ENCODE measurements at places on chromosomes 5 and 9.

GRCh38 chr9:131950487-131950886 lies 129.2 kb downstream of the MED27 start:
- no peak for DNase-seq
- no peaks in the 10 kb centered on the region for H3K27me3 ChIP-seq
- H3K4me3 ChIP-seq = no peak overlapping the region
- H3K36me3 ChIP-seq = no peaks in the 10 kb centered on the region
- H3K4me1 ChIP-seq = no peaks in the 10 kb centered on the region

GRCh38 chr5:167835146-167835545 lies 456.3 kb upstream of the WWC1 start:
- no peak overlapping the region for H3K4me3 ChIP-seq
- H3K27me3 ChIP-seq = no peaks in the 10 kb centered on the region
- no peaks in the 10 kb centered on the region for H3K36me3 ChIP-seq
- H3K27ac ChIP-seq = no peak overlapping the region

DNA sequence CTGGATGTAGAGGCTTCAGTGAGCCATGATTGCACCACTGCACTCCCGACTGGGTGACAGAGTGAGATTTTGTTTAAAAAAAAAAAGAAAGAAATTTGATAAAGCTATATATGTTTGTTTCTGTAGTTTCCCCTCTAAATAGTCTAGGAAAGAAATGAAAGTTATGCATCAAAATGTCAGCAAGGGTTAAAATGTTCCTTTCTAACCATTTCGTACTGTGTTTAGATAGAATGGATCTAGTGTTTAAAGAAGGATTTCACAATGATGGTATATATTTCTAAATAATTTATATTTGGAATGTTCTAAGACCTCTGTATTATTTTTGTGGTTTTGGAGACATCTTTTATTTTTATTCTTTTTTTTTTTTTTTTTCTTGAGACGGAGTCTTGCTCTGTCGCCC lies 22.7 kb downstream of the TEK start:
- H3K4me1 ChIP-seq = no peaks in the 10 kb centered on the region
- no peaks in the 10 kb centered on the region for H3K36me3 ChIP-seq
- H3K4me3 ChIP-seq = no peak overlapping the region
- H3K27ac ChIP-seq = no peak overlapping the region
- H3K27me3 ChIP-seq = no peaks in the 10 kb centered on the region
- DNase-seq = no peak

DNA sequence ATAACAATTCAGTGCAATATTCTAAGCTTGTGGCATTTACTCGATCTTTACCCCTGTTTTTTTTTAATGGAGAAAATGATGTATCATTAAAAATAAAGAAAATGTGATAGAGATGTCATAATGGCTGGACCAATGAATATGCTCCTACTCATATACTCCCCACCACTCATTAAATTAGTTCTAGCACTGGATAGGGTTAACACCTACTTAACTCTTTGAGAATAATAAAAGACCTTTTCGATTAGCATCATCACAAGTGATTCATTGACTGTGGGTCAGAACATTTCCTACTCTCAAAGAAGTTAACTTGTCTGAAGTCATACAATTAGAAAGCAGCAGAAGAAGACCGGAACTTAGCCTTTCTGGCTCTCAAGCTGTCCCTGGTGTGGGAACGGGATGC lies 31.6 kb upstream of the RANBP6 start:
- H3K27me3 ChIP-seq = peaks cover 6% of the 10 kb centered on the region
- no peak overlapping the region for H3K4me3 ChIP-seq
- H3K27ac ChIP-seq = no peak overlapping the region
- no peak for DNase-seq
- H3K4me1 ChIP-seq = peaks cover 17% of the 10 kb centered on the region
- no peaks in the 10 kb centered on the region for H3K36me3 ChIP-seq

DNA sequence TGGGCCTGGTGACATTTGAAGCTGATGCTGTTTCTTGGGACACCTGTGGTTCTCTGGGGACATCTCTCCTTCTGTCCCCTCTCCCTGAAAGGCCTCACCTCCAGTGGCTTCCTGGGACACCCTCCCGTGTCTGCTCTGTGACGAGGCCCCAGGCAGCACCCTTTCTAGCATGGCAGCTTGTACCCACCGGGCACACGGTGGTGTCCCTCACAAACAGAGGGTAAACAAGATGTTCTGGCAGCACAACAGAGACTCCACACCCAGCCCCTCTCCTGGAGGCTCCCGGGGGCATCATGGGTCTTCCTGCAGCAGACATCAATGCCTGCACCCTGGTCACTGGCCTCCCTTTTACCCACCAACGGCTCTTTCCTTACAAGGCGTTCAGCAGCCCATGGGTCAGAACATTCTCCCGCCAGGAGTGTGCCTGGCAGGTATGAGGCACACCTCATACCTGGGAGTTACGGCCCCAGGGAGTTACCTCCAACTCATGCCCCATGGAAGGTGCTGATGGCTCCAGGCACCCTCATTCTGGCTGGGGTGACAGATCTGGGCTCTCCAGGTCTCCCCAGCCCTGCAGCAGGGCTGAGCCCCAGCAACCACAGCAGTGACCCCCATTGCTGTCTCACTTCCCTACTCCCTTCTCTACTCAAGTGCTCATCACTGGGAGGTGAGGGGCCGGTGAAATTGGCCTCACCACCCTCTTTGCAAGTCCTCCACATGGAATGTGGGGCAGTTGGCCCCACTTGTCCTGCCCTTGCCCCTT lies 51.1 kb downstream of the BARX1 start:
- DNase-seq = no peak
- H3K4me3 ChIP-seq = no peak overlapping the region
- no peaks in the 10 kb centered on the region for H3K36me3 ChIP-seq
- H3K27ac ChIP-seq = no peak overlapping the region
- no peaks in the 10 kb centered on the region for H3K27me3 ChIP-seq

DNA sequence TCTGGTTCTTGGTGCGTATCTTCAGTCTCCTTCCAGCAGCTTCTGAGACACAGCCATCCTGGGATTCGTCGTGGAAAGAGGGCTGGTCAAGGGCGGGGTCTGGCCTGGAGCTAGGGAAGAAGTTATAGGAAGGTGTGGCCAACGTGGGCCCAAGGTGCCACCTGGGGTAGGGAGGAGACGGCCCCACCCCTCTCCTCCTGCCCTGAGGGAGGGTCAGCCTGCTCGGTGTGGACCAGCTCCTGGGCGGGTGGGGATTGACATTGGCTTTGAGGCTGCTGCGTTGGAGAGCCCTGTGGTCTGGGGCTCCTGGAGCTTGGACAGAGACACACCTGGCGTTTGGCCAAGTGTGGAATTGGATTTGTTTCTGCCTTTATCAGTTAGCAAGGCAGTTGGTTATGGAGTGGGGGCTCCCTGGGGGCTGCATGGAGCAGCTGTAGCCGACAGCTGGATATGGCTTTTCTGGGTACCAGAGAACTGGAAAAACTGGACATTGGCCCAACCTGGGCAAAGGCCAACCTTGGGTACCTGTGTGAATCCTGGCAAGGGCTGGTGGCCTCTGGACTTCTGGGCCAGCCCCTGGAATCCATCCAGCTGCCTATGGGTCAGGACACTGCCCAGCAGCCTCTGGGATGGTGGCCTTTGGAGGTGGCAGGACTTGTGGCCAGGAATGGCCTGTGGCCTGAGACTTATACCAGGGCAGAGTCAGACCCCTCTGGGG lies 75.7 kb upstream of the PPP1R26 start:
- H3K4me1 ChIP-seq = no peaks in the 10 kb centered on the region
- H3K36me3 ChIP-seq = no peaks in the 10 kb centered on the region
- no peak for DNase-seq
- peaks cover 3% of the 10 kb centered on the region for H3K27me3 ChIP-seq

DNA sequence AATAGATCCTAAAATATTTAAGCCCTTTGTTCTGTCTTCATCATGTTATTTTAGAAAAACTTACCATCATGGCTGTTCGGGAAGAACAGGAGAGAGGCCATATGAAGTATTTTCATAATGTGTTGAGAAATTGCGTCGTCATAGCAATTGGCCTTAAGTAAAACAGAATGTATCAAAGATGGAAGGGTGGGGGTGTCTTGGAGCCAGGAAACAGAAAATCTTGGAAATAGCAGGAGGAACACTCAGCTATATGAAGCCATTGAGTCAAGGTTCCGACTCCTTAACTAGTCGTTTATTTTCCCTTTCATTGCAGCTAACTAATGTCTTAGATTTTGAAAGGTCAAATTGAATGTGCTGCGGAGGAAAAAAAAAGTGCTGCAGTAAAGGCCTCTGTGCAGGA lies 1.3 kb downstream of the SPTAN1 start:
- no peak overlapping the region for H3K27ac ChIP-seq
- H3K36me3 ChIP-seq = no peaks in the 10 kb centered on the region
- peaks cover 41% of the 10 kb centered on the region for H3K4me1 ChIP-seq
- H3K27me3 ChIP-seq = no peaks in the 10 kb centered on the region
- DNase-seq = no peak

GRCh38 chr9:19230355-19231125 lies at the start of gene DENND4C:
TSS of gene DENND4C (plus strand) at chr9:19230693. CDS start at chr9:19276175, 45,482 bp downstream.
- DNase-seq = peak; percentile 87
- H3K27me3 ChIP-seq = no peaks in the 10 kb centered on the region
- peak within 1 kb of the TSS; percentile 72 for H3K27ac ChIP-seq

GRCh38 chr9:91427873-91428272 lies 4.2 kb upstream of the NFIL3 start:
- no peak overlapping the region for H3K4me3 ChIP-seq
- H3K36me3 ChIP-seq = no peaks in the 10 kb centered on the region

- no peaks in the 10 kb centered on the region for H3K27me3 ChIP-seq
- H3K4me3 ChIP-seq = no peak overlapping the region
- no peaks in the 10 kb centered on the region for H3K36me3 ChIP-seq
- H3K27ac ChIP-seq = no peak overlapping the region
Measured at GRCh38 chr5:23994581-23995370, 487.4 kb downstream of the PRDM9 start.

DNA sequence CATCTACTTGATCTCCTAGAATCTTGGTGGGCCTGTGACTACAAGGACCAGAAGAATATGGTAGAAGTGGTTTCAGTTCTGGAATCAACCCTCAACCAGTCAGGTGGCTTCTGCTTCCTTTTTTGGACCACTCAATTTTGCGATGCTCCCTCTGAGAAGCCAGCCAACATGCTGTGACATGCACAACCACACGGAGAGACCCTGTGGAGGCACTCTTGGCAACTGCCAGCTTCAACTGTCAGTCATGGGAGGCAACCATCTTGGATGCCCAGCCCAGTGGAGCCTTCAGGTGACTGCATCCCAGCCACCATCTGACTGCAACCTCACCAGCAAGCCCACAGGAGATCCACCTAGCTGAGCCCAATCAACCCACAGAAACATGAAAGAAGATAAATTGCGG lies 137.3 kb downstream of the FAM114A2 start:
- no peaks in the 10 kb centered on the region for H3K27me3 ChIP-seq
- H3K36me3 ChIP-seq = no peaks in the 10 kb centered on the region
- no peak for DNase-seq
- no peak overlapping the region for H3K27ac ChIP-seq

DNA sequence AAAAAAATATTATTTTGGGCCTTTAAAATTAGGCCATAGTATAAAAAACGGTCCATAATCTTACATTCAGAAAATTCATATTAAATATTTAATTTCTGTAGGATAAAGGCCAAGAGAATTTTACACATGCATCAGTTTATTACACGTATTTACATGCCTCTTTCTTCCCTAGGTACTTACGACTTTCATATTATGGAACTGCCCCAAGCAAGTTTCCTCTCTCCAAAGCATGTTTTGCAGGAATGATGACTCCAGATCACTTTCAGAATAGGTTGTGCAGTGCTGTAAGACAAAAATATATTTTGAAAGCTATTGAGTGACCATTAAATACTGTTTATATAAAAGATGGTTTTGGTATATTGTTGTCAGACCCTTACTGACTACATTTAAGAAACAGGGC lies 61.8 kb downstream of the WDR36 start:
- no peaks in the 10 kb centered on the region for H3K4me1 ChIP-seq
- H3K36me3 ChIP-seq = no peaks in the 10 kb centered on the region
- no peak for DNase-seq

DNA sequence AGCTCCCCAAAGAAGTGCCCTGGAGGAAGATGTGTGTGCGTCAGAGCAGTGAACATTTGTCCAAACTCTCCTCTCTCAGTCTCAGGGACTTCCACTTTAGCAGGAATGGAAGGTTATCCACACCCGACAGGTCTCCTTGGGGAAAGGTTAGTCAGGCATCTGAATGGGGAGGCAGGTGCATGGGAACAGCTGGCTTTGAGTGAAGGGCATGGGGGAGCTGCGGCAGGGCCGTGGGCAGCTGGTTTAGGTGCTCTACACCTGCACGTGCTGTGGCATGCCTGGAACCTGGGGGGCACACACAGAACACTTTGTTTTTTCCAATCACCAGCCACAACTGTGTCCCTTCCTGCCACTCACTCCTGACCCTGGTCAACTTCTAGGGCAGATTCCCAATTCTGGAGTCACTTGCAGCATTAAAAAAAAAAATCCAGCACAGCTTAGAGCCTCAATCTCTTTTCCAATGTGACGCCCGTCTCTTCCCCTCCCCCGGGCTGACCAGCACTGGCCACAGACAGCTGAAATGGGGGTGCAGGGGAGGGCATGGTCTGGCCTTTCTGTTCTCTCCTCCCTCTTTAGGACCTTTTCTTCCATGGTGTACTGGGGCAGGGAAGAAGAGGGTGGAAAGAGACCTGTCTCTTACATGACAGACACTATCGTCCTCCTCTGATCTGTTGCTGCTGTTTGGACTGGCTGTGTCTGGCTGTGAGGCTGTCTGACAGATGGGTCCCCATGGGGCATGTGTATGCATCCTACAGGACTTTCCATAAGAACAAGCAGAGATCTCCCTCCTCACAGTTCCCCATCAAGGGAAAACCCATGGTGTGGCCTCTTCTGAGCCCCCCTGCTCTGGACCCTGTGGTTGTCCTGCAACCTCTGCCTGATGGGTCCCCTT lies 9.5 kb upstream of the IL3 start:
- H3K36me3 ChIP-seq = no peaks in the 10 kb centered on the region
- no peak for DNase-seq
- H3K27ac ChIP-seq = no peak overlapping the region
- H3K4me3 ChIP-seq = no peak overlapping the region
- H3K4me1 ChIP-seq = no peaks in the 10 kb centered on the region

DNA sequence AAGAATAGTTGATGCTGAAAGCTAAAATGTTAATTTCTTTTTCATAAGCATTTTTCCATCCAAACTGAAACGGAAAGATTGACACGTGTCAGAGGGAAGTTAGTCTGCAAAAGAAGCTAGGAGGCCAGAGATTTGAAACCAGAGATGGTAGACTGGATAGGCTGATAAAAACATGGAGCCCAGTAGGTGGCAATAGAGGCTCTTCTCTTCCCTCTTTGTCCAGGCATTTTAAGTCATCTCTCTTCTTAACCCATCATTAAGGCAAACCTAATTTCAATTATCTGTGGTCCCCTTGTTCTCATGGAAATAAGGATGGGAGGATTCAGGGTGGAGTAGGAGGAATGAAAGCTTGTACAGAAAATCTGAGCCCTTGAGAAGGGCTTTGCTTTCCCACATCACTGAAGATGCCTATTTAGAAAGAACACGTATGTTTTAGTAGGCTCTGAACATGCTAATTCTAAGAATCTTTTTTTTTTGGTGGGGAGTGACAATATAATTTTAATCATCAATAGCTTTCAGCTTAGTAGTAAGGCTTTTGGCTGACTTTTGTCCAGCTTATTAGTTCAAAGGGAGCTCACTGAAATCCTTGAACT lies 66.6 kb downstream of the ZNF474 start:
- no peak for DNase-seq
- no peaks in the 10 kb centered on the region for H3K36me3 ChIP-seq
- H3K4me1 ChIP-seq = no peaks in the 10 kb centered on the region
- H3K27me3 ChIP-seq = no peaks in the 10 kb centered on the region
- no peak overlapping the region for H3K27ac ChIP-seq
